ENCODE measurements at places on chromosomes 16 and 17. TPM values are rescaled to one million over a fixed set of nuclear protein-coding genes. Genes with fewer than 3 reads are reported as not detected.
A peak's percentile ranks its signal among the peaks of the same experiment; 100 is the strongest.

MRC2 gene
- 28.4 TPM for total RNA-seq

SLC5A11 gene
- 0.16 TPM for total RNA-seq

MYH3 gene
- 2.2 TPM for total RNA-seq

C16orf96 gene
- total RNA-seq, result not detected

HAS3 gene
- 2.5 TPM for total RNA-seq

VWA3A gene
- total RNA-seq, result not detected

STAT5A gene
- 363 TPM for total RNA-seq

SEC14L1 gene
- total RNA-seq, result 106 TPM

ANKFN1 gene
- 5.6 TPM for total RNA-seq

CDH13 gene
- 11.5 TPM for total RNA-seq

TTYH2 gene
- 4.2 TPM for total RNA-seq

CCL22 gene
- 0.16 TPM for total RNA-seq

- no peak for DNase-seq
Measured at GRCh38 chr17:50758989-50759544, 8.3 kb downstream of the ANKRD40CL start.

DNA sequence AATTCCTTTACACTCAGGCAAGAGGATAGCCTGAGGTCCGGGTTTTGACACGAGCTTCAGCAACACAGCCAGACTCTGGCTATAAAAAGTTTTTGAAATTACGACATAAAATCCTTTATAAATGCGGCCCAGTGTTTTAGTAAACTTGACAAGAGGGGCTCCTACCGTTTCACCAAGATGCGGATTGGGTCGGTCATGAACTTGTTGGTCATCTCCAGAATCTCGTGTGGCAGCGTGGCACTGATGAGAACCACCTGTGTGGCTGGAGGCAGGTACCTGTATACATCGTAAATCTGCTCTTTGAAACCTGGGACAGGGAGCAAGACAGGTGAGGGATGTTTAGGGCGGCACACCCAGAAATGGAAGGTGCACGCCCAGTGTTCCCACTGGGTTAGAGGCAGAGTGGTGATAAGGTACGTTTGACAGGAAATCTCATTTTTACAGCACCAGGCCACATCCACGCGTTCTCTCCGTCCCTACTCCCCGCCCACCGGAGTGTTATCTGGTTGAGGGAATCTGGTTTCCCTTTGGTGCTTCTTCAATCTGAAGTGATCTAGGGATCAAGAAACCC, 8.0 kb downstream of the EIF4A3 start:
- no peak for DNase-seq

DNA sequence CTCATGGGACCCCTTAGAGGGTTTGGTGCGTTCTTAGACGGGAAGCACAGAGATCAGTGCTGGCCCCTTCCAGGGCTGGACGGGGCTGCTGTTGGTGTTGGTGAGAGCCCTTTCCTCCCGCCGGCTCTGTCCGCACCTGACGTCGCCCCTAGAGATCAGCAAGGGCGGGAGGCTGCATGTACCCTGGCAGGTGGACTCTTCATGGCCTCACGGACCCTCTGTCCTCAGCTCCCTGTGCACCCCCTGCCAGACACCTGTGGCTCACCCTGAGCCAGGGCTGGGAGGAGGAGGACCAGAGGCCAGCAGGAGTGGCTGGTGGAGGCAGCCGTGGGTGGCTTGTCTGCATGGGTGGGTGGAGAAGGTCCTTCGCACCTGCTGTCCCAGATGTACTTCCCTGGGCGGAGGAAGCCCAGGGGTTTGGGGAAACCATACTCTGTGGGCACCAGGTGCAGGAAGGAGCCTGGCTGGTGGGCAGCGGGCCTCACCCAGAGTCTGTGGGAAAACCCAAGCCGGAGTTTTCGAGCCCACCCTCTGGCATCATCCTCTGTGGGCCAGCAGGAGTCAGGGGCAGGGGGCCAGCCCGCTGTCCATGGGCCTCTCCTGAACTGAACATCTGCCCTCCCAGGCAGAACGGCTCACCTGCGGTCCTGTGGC, 348.6 kb downstream of the SEC14L1 start:
- no peak for DNase-seq

DNA sequence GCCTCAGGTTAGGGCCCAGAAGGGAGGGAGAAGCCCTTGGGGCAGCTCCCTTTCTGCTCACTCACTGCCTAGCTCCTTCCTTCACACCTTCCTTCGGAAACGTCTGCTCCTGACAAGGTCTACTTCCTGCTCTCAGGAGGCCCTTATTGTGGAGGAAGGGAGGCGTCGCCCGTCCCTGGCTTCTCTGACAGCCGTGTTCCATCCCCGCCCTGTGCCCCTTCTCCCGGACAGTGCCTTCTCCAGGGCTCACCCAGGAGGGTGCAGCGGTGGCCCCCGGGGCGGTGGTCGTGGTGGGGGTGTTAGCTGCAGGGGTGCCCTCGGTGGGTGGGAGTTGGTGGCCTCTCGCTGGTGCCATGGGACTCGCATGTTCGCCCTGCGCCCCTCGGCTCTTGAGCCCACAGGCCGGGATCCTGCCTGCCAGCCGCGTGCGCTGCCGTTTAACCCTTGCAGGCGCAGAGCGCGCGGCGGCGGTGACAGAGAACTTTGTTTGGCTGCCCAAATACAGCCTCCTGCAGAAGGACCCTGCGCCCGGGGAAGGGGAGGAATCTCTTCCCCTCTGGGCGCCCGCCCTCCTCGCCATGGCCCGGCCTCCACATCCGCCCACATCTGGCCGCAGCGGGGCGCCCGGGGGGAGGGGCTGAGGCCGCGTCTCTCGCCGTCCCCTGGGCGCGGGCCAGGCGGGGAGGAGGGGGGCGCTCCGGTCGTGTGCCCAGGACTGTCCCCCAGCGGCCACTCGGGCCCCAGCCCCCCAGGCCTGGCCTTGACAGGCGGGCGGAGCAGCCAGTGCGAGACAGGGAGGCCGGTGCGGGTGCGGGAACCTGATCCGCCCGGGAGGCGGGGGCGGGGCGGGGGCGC, 231.9 kb downstream of the SEC14L1 start:
- DNase-seq, result no peak

GRCh38 chr17:39809221-39809620, 54.9 kb downstream of the IKZF3 start:
- no peak for DNase-seq

- DNase-seq, result no peak
Measured at GRCh38 chr17:83009414-83010205, 69.8 kb upstream of the METRNL start.

DNA sequence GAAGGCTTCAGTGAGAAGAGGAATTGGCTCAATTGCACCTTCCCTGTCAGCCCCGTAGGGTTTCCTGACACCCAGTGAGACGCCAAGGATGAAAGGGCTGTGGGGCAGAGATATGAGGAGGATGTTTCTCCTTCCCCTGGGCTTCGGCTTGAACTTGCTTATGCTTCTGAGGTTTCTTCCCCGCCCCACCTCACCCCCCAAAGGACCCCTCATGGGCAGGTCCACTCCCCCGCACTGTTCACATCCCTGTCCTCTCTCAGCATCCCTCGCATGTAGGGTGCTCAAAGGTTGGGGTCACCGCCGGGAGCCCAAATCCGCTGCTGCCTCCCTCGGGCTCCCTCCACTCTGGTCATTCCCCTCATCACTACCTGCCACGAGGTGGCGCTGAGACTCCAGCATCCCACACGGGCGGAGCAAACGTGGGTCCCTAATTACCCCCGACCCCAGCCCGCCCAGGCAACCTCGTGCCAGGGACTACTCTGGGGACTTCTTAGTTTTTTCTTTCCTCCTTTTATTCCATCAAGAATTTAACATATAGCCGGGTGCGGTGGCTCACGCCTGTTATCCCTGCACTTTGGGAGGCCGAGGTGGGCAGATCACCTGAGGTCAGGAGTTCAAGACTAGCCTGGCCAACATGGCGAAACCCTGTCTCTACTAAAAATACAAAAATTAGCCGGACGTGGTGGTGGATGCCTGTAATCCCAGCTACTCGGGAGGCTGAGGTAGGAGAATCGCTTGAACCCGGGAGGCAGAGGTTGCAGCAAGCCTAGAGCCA, 3.3 kb upstream of the TRARG1 start:
- no peak for DNase-seq

DNA sequence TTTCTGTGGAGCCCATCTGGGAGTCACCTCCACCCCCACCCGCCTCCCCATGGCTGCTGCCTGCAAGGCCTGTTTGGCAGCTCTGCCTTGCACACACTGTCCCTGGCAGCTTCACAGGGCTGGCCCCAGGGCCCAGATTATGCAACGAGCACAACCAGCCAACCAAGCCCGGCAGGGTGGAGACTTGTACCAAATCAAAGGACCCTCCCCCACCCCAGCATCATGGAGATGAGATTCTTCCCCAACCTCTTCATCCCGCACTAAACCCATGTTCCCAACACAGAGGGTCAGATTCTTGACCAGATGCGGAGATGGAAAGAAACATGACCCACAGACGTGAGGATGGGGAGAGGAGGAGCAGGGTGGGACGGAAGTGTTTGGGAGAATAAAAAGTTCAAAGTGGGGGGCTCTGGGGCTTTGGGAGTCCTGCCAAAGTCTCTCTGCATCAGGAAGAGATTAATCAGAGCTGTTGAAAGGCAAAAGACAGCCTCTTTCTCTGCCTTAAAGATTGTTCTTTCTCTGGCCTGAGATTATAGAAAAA, 3.8 kb downstream of the SMARCD2 start:
- DNase-seq, result peak; percentile 91

- no peak for DNase-seq
Measured at GRCh38 chr16:4684058-4684715, 9.2 kb upstream of the NUDT16L1 start.

DNA sequence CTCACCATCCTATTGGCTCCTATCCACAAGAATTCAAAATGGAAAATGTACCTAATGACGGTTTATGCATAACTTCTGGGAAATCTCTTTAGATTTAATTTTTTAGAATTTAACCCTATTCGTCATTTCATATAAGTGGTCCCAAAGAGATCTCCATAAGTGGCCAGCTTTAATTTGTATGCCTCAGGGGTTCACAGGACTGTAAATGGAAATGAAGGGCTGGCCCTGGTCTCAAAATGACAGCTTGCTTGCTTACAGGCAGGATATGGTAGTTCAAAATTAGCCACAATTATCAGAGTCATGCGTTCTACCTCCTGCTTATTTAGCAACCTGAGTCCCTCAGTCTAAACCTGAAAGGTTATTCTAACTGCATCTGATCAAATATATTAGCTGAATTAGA, 6.6 kb upstream of the NACA2 start:
- no peak for DNase-seq

DNA sequence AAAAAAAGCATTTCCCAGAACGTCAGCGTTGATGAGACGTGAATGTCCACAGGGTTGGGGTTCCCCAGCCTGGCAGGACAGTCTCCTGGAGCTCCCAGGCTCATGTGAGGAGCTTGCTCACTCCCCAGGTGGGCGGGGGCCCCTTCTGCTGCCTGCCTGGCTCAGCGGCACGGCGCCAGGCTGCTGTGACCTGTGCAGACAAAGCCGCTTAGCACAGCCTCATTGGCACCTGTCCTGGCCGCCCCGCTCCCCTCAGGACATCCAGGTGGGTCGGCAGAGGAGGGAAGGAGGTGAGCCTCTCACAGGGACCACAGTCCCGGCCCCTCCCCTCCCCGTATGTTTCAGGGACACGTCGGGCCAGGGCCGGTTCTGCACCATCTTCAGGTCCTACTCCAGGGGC, 12.9 kb upstream of the WFIKKN1 start:
- DNase-seq, result no peak

GRCh38 chr17:17035490-17035889, 6.8 kb upstream of the MPRIP start:
- no peak for DNase-seq

GRCh38 chr16:78942625-78943245, 657.8 kb downstream of the MAF start:
- DNase-seq, result no peak

DNA sequence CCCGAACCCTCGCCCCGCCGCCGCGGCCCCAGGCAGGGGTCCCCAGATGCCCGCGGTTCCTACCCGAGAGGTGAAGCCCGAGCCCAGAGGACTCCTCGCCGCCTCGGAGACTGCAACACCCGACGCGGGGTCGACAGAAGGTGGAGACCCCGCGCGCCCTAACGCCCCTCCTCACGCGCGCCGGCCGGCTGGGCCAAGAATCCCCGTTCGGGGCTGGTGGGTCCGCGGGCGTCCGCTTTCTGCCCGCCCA, 515 bp downstream of the SUMO2 start:
- DNase-seq, result no peak

GRCh38 chr16:67805718-67806427, 487 bp downstream of the RANBP10 start:
- DNase-seq, result no peak

DNA sequence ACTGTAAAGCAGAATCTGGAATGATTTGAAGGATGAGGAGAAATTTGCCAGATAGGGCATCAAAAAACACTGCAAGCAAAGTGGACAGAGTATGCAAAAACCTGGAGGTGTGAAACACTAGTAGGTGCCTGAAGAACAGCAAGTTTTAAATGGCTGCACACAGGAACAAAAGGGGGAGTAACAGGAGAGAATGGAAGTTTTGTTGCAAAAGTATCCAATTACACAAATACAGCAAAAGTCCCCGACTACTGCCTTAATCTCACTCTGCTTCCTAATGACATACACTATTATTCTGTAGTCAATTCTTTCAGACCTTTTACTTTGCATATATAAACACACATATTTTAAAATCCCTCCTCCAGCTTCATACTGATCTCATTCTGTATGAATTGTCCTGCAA, 1.5 kb downstream of the HEATR6 start:
- no peak for DNase-seq

GRCh38 chr16:49589544-49590031, 216.0 kb downstream of the C16orf78 start:
- no peak for DNase-seq

GRCh38 chr17:57085448-57086068, 512 bp downstream of the AKAP1 start:
- no peak for DNase-seq

- peak; percentile 28 for DNase-seq
Measured at GRCh38 chr16:11254913-11255736, 879 bp downstream of the SOCS1 start.

DNA sequence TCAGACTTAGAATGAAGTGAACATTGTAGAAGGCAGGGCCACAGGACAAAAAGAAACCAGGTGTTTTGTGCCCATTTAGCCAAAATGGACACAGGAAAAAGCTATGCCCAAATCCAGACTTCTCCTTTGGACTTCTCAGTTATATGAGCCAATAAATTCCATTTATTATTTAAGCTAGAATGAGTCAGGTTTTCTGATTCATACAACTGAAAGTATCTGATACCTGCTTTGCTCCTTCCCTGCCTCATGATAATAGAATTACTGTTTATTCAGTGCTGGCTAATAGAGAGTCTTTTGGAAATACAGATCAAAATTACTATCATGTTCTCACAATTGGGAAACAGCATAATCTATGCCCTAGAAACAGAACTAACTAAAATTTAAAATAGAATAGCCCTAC, 8.7 kb upstream of the CPD start:
- DNase-seq, result no peak

- no peak for DNase-seq
Measured at GRCh38 chr16:27199235-27199586, 4.1 kb upstream of the KDM8 start.

GRCh38 chr17:14091367-14091766, 22.1 kb downstream of the COX10 start:
- DNase-seq, result no peak

- DNase-seq, result no peak
Measured at GRCh38 chr17:3622977-3623594, 13.0 kb downstream of the SHPK start.

- DNase-seq, result no peak
Measured at GRCh38 chr17:1736348-1737281, 6.1 kb upstream of the SERPINF2 start.
